GM12878 (cell line): ENCODE measurements at places on chromosomes 6 and 20. TPM values are rescaled to one million over a fixed set of nuclear protein-coding genes. Genes with fewer than 3 reads are reported as not detected.
A peak's percentile ranks its signal among the peaks of the same experiment; 100 is the strongest.

GRCh38 chr6:94289131-94289530 is 869.8 kb upstream of the EPHA7 start:
- no peak for DNase-seq

DNA sequence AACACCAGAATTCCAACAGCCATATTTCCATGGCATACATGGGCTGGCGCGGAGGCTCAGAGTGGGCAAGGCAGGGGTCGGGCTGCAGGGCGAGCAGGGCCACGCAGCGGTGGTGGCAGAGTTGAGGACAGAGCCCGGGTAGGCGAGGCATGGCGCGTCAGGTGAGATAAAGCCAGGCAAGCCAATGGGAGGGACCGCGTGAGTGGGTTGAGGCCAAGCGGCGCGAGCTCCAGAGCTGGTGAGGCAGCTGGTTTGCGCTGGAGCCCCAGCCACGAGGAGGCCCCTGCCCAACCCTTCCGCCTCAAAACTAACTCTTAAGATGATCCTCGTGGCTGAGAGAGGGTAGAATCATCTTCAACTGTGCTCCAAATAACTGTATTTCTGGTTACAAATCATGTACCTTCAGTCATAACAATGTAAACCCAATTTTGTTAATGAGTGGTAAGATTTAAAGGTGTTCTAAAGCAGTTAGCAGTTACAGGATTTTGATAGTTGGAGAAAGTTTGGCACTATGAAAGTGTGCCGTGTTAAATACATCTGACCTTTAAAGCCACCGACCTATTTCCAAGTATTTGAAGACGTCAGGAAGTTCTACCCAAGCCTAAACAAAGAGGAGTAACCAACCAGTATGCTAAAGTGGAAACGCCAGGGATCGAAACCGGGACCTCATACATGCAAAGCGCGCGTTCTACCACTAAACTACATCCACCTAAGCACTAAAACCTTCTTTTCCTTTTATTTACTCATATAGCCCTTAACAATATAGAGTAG is 107.9 kb downstream of the GPX5 start:
- no peak for DNase-seq

DNA sequence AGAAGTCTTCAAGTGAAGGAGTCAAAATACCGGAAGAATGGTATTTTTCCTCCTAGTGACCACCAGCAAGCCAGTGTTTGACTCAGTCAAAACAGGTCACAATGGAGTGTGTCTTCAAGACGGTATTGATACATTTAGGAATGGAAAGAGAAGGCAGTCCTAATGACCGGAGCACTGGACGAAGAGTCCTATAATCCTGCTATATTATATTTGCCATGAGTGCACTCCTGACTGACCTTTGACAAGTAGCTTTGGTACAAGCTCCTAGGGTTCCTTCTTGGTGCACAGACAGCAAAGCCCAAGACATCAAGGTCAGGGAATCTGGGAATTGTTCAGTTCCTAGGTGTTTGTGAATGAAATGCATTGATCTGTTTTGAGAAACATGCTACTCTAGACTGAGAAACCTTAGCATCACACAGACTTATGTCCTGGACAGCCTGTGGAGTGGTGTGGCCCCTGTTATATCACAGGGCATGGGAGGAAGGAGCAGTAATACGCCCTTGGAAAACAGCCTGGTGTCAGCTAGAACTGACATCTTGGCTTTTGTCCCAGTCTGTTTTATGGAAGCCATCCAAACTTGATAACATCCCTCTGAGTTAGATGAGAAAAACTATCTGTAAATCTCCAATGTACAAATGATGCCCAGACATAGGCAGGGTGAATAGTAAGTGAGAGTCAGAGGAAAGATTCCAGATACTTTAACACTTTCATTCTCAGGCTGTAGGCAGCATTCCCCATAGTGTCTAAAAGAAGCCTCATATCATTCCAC is 18.5 kb downstream of the NOX3 start:
- DNase-seq = no peak

- no peak for DNase-seq
Measured at GRCh38 chr6:44674226-44675155, 287.0 kb downstream of the CDC5L start.

DNA sequence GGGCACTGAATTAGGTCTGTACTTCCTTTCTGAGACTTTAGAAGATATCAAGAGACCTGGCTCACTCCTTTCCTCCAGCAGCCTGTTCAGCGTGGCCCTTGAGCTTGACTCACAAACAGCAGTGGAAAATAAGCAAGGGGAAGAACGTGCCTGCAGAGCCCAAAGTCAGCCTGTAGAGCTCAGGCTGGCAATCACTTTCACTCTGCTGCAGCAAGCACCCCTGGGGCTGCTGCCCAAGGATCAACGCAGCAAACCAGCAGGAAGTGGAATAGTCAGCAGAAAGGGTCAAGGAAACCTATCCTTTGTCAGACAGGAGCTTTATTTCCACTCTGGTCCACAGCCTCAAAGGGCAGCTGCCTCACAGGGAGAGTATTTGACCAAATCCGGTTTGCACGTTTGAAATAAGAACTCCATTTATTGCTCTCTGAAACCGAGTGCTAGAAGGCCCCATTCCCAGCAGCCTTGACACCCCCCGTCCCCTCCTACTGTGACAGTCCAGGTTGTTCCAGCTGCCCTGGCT is 77.4 kb downstream of the PRDM1 start:
- DNase-seq = peak; percentile 69

DNA sequence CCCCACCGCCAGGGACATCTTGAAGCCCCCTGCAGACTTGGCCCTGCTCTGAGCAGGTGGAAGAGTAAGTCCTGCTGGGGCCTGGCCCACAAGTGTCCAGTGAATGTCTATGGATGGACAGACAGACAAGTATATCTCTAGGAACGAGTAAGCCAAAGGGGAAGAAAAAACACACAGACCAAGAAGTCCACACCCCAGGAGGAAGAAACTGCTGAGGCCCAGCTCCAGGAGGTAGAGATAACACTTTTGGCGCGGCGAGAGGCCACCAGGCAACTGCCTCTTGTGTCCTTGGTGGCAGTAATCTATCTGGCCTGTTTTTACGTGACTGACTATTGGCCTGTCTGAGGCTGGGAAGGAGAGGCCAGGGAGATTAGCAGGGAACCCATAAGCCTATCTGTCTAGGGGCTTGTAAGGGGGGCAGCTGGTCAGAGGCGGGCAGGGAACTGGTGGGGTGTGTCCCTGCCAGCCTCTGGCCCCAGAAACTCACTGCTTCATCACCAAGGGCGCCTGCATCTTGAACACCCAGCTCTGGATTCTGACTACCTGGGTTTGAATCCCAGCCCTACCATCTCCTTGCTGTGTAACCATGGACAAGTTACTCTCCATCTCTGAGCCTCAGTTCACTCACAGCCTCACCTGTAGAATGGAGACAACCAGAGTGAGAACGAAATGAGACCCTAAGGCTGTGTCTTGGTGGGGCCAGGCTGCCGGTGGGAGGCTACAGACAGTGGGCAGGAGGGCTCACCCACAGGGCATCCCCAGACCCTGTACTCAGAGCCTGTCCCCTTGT is 31.3 kb downstream of the C20orf203 start:
- DNase-seq = no peak

GRCh38 chr20:62381842-62382241 is 5.1 kb upstream of the RPS21 start:
- DNase-seq = no peak

DNA sequence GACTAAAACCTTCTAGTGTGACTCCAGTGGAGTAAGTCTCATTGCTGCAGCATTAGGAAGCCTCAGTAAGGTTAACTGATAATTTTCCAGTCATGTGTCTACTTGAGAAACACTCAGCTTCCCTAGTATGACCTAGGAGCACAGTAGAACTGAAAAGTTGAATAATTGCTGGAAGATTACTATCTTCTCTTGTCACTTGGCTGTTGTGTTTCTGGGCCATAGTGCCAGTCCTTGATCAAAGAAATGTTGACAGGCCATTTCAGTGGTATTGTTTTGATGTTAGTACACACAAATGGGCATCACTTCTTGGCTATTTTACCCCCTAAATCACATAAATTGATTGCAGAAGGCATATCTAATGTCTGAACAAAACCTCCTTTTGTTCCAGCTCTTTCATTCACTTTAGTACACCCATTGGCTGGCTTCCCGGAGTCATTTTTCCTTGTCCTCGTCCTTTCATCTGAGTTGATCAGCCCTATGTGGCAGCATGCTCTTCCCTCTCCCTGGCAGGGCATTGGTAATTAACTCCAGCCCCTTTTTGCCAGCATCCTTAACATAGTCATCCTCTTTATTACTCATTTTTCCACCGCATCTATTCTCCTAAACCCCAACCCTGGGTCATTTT is 6.0 kb downstream of the ENPP3 start:
- no peak for DNase-seq

DNA sequence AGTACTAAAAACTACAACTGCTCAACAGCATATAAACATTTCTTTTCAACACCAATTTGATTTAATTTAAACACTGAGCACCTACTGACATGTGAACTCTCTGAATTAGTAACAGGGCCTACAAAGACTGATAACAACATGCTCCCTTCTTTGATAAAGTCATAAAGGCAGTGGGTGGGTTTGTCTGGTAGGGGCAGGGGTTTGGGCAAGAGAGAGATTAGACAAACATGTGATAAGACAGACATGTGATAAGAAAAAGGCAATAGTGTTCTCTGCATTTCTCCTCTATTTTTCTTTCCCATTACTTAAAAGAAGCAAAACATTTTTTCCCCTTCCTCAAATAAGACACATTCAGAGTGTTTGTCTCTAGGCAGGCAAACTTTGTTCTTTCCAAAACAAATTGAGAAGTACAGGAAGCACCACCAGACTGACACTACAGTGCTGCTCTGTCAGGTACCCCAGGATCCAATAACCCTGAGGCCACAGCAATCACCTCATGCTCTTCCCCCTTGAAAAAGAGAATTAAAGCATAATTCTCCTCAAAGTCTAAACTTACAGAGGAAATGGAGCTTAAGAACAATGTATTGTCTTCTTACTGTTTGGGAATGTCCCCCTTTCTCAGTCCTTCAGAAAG is 11.9 kb downstream of the C6orf52 start:
- DNase-seq = no peak

- DNase-seq = no peak
Measured at GRCh38 chr6:74734901-74735300, 471.0 kb downstream of the COL12A1 start.

GRCh38 chr20:1831096-1831495 is 64.1 kb upstream of the SIRPA start:
- DNase-seq = no peak

DNA sequence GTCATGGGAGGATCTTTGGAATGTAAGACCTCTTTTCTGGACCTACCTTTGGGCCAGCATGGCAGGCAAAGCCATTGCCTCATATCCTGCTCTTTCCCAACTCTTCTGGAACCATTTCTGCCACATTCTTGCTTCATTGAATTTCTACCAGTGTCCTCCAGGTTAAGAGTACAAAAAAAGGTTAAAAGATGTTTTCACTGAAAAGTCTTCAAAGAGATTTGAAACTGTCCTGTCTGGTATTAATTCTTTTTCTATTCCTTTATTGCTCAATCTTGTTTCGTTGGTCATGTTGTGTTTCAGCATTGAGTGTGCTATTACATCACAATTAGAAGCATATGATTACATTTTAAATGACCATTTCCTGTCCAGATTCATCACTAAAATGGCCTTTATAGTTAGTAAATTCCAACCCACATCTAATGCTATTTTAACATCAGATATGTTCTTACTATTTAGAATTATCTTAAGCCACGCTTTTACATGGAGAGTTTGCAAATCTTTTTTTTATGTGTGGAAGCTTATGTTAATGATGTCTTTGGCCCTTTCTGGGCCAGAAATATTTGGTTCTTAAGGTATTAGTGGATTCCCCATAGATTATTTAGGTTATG is 450.9 kb downstream of the GJA1 start:
- no peak for DNase-seq

The COL9A3 gene
- 0.96 and 1.0 TPM in 2 replicates for total RNA-seq

The TNFRSF6B gene
- total RNA-seq = not detected in 2 replicates

The TMEM244 gene
- total RNA-seq = not detected in 2 replicates

The TRMT11 gene
- 32.6 and 34.0 TPM in 2 replicates for total RNA-seq

The ENPP1 gene
- total RNA-seq = 0.05 and 0.16 TPM in 2 replicates
